ENCODE measurements at places on chromosomes 4 and X. TPM values are rescaled to one million over a fixed set of nuclear protein-coding genes. Genes with fewer than 3 reads are reported as not detected.

GRCh38 chrX:109463784-109464183 is 18.1 kb downstream of the GUCY2F start:
- no peak for DNase-seq

- DNase-seq, result no peak
Measured at GRCh38 chrX:39690541-39691415, 407.0 kb downstream of the BCOR start.

DNA sequence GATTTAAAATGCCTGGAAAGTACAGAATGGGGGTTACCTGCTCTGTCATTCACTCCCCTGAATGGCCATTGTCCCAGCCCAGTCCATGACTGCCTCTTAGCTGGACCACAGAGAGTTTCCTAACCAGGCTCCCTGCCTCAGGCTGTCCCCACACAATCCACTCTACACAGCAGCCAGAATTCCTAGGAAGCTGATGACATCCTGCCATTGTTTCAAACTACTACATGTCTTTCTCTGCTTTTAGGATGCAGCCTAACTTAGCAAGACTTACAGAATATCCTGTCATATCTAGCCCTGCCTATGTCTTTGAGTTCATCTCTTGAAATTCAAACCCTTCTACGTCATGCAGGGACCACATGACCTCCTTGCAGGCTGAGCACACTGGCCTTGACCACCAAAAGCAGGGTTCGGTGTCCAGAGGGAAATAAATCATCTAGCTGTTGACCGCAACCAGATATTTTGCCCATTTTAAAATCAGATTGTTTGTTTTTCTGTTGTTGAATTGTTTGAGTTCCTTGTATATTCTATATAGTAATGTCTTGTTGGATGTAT is 16.1 kb upstream of the CRMP1 start:
- DNase-seq, result no peak

The IL3RA gene
- polyA plus RNA-seq, result 16.7 TPM

GRCh38 chr4:114857831-114858230 is 255.6 kb downstream of the NDST4 start:
- no peak for DNase-seq

- DNase-seq, result no peak
Measured at GRCh38 chr4:152512483-152512882, 23.4 kb downstream of the FBXW7 start.

The BMP3 gene
- polyA plus RNA-seq, result 1.2 TPM

DNA sequence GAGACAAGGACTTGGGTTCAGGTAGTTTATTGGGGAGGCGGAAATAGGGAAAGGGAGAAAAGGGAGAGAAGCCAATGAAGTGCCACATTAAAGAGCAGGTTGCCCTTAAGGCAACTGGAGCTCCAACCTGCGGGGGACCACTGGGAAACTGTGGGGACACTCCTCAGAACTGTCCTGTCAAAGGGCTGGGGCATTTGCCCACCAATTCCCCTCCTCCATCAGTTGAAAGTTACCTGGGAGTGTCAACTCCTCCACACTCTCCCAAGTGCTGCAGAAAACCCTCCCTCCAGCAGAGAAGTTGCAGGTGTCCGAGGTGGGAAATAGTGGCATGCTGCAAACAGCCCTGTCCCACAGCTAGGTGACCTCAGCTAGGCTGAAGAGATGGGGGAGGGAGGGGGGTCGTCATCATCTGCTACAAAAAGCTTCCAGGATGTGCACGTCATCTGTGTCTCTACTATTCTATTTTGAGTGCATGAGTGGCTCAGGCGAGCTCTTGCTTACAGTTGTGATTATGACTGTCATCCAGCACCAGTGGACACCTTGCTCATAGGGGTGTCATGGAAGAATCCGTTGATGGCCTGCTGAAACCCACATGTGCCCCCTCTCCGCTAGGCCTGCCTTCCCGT is 41.5 kb upstream of the XPNPEP2 start:
- DNase-seq, result no peak

DNA sequence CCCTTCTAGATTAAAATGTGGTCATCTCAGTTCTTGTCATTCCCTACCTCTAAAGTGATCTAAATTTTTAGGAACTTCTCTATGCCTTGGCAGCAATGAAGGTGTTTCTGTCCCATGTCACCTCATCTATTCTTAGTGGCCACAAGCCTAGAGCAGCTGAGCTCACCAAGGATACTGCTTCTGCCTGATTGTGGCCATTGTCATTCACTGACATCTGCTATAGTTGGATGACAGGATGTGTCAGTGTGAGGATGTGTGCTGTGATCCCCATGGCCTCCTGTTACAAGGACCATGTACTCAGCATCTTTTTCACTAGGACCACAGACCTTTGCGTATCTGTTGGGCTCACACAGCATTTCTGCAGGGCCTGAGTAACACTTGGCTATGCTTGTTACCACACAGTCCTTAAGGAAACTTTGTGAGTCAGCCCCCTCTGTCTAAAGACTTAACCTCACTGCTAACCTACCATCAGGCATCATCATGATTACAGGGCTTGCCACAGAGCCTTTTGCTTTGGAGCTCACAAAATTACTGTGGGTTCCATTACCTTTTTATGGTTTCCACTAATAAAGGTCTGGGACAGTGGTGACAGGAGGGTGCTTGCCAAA is 421.0 kb downstream of the ADAM29 start:
- DNase-seq, result no peak

GRCh38 chrX:17588303-17588702 is 149.0 kb upstream of the SCML1 start:
- no peak for DNase-seq

- no peak for DNase-seq
Measured at GRCh38 chr4:151866592-151866918, 105.7 kb upstream of the GATB start.

DNA sequence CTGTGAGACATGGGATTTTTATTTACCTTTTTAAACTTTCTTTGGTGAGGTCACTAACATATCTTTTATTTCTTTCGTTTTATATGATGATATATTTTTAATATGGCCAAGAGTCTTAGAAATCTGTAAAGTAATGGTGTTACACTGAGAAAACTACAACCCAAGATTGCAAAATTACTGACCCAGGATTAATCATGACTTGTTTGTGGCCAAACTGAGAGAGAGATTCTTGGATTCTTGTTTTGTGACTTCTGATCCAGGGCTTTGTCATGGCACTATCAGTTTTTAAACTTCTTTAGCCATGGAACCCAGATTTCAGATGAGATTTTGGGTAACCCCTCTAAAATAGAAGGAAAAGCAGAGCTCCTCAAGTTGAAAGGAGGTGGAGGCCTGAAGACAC is 42.0 kb downstream of the SGMS2 start:
- no peak for DNase-seq

- DNase-seq, result no peak
Measured at GRCh38 chr4:130820448-130820847, 1724.5 kb downstream of the C4orf33 start.

The SCRG1 gene
- 12.6 TPM for polyA plus RNA-seq

The TCEAL5 gene
- 1.3 TPM for polyA plus RNA-seq

DNA sequence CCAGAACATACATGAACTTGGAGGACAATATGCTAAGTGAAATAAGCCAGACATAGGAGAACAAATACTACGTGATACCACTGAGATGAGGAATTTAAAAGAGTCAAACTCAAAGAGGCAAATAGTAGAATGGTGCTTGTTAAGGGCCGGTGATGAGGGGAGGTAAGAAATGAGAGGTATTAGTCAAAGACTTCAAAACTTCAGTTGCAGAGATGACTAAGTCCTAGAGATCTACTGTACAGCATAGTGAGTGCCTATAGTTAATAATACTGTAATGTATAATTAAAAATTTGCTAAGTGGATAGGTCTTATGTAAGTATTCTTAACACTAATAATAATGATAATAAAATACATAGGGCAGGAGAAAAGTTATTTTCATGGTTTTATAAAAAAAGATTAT is 126.9 kb upstream of the VEGFC start:
- no peak for DNase-seq

The ARHGAP36 gene
- polyA plus RNA-seq, result 0.11 TPM

The WDR17 gene
- polyA plus RNA-seq, result 1.9 TPM

DNA sequence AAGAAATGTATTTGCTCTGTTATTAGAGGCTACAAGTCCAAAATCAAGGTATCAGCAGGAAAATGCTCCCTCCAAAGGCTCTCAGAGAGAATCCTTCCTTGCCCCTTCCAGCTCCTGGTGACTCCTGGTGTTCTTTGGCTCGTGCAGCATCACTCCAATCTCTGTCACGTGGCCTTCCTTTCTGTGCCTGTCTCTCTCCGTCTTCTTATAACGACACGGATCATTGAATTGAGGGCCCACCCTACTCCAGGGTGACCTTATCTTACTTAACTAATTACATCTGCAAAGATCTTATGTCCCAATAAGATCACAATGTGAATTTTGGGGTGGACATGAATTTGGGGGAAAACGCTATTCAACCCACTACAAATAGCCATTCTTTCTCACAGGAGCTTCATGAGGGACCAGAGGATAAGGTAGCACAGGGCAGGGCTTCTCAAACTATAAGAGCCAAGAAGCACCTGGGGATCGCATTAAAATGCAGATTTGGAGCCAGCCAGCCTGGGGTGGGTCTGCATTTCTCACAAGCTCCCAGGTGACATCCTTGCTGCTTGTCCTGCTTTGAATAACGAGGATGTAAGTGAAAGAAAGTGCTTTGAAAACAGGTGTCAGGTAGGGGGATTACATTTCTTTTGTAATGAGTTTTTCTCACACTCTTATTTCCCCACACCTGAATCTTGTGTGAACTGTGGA is 41.9 kb upstream of the APLN start:
- DNase-seq, result no peak

DNA sequence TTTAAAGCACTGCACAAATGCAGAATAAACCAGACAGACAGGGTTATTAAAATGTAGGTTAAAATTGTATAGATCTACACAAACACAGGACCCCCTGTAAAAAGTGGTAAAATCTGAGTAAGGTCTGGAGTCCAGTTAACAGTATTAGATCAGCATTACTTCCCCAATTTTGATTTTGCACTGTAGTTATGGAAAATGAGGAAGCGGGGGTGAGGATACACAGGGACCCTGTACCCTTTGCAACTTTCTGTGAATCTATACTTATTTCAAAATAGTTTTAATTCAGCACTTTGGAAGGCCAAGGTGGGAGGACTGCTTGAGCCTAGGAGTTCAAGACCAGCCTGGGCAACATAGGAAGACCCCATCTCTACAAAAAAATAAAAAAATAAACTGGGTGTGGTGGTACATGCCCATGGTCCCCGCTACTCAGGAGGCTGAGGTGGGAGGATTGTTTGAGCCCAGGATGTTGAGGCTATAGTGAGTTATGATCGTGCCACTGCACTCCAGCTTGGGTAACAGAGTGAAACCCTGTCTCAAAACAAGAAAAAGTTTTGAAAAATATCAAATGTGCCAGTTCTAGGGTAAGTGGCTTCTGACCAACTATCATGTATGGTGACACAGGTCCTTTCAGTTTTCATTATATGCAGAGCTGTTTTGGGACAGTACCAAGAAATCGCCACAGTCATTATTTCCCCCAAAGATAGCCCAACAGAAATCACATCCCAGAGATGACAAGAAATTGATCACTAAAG is 17.7 kb downstream of the SEL1L3 start:
- DNase-seq, result no peak

GRCh38 chrX:43267652-43268051 is 388.4 kb upstream of the MAOA start:
- DNase-seq, result no peak

- no peak for DNase-seq
Measured at GRCh38 chr4:145799223-145799622, 119.3 kb downstream of the C4orf51 start.

DNA sequence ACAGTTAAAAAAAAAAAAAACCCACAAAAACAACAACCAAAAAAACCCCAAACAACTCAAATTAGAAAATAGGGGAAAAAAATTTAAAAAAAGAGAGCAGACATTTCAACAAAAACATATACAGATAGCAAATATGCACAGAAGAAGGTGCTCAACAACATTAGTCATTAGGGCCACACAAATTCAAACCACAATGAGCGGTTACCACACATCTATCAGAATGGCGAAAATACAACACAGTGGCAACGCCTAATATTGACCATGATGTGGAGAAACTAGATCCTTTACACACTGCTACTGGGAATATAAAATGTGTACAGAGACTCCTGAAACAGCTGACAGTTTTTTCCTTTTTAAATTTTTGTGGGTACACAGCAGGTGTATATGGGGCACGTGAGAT is 19.4 kb downstream of the LYAR start:
- DNase-seq, result no peak

The AREG gene
- 17.4 TPM for polyA plus RNA-seq

Measured in urinary bladder (tissue), 4 donors.